ENCODE measurements at places on chromosomes 12 and 14. TPM values are rescaled to one million over a fixed set of nuclear protein-coding genes. Genes with fewer than 3 reads are reported as not detected.

The DUSP6 gene
- 174 TPM for total RNA-seq

The C2CD5 gene
- 15.2 TPM for total RNA-seq

DNA sequence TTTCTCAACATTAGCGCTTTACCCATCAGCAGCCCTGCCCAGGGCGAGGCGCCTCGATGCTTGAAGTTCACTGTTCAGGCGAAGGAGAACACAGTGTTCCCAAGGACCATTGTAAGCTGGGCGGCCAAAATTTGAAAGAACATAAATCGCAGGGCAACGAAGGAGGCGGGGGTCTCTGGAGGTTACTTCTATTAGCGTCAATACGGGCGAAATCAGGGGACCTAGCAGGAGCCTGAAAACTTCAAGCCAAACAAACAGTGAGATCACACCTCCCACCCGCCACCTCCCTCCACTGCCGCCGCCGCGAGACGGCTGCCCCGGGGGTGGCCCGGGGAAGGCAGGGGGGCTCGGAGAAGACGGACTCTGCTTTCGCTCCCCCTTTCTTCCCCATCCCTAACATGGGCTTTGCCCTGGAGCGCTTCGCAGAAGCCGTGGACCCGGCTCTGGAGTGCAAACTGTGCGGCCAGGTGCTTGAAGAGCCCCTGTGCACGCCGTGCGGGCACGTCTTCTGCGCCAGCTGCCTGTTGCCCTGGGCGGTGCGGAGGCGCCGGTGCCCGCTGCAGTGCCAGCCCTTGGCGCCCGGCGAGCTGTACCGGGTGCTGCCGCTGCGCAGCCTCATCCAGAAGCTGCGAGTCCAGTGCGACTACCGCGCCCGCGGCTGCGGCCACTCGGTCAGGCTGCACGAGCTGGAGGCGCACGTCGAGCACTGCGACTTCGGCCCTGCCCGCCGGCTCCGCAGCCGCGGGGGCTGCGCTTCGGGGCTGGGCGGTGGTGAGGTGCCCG, at the start of gene PDZRN4:
Gene PDZRN4 (plus strand): TSS at position 263 of the 783 bp plus-strand sequence.
- DNase-seq: no peak

DNA sequence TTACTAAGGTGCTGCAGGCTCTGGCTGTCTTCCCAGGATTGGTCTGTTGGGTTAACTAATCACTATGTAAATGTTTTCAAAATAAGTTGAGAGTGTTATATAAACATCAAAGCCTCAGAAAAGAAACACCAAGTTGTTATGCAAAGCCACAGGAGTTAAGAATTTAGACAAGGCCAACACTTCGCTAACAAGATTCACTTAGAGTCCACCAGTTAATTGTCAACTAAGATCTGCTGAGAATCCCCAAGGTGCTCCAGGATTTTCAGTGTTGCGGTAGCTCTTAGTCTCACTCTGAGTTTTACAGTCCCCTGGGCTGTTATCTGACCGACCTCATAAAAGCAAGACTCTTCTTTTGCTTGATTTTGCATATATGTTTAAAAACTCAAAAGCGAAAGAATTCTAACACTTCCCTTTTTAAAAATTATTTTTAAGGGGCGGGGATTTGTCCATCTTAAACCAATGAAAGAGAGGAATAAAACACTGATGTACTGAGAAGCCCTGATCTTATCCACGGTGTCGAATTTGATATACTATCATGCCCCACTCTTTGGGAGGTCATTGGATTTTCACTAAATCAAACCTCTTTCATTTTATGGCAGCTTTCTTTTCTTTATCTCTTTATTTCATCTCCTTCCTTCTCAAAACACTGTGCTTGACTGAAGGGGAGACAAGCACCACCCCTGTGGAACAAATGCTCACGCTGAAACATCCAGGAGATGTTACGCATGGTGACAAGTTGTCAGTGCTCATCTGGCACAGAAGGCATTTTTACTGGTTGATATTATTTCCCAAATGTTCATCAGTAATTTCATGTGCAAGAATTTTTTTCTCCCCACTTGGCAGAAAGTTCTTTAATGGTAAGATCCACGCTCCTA, 7.0 kb downstream of the NIN start:
- no peak for DNase-seq

DNA sequence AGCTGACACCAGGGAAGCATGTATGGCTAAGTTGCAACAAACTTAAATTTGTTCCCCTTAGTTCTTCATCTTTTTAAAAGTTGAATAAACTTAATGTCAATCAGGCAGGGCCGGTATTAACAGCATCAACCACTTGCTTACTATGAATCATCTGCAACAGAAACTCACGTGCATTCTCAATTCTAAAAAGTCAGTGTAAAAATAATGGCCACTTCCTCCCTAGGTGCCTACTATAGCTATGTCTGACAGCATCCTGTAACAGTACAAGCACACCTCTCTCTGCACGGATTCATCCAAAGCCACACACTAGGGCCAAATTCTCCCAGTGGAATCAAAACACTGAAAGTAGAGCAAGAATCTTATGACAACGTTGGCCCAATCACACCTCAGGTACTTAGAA, 48.6 kb downstream of the PPP1R36 start:
- no peak for DNase-seq

DNA sequence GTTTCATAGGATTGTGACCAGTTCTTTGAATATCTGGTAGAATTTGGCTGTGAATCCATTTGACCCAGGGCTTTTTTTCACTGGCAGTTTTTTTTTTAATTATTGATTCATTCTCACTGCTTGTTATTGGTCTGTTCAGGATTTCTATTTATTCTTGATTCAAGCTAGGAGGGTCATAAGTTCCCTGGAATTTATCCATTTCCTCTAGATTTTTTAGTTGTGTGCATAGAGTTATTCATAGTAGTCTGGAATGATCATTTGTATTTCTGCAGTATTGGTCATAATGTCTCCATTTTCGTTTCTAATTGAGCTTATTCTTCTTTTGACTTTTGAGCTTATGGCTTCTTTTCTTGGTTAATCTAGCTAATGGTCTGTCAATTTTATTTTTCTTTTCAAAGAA, 291.6 kb downstream of the AKAP6 start:
- DNase-seq: no peak

GRCh38 chr14:68995731-68996130, 16.6 kb upstream of the ACTN1 start:
- DNase-seq: no peak

The PMEL gene
- total RNA-seq: 1.3 TPM

- DNase-seq: peak; percentile 29
These were observed 75.8 kb downstream of the C12orf50 start for GRCh38 chr12:87953256-87953860.

Data from foreskin keratinocyte (primary cell).